A549 treated with ZK216348 at 1 μM for 4 hours (cell line): ENCODE measurements at places on chromosomes 7 and 10. TPM values are rescaled to one million over a fixed set of nuclear protein-coding genes. Genes with fewer than 3 reads are reported as not detected.

GDF2 gene
- not detected in 5 replicates for total RNA-seq

CACNA2D1 gene
- total RNA-seq, result 4.4 to 11.1 TPM (median 10.9 TPM) in 5 replicates

TAF6 gene
- total RNA-seq, result 57.0 to 69.0 TPM (median 65.2 TPM) in 5 replicates

ADIRF gene
- total RNA-seq, result not detected in 5 replicates

NAT16 gene
- 0.13 to 0.29 TPM (median 0.22 TPM) in 5 replicates for total RNA-seq

FOXI2 gene
- total RNA-seq, result not detected in 5 replicates
